ENCODE measurements at places on chromosomes 5 and 9.

- peak; percentile 39 for DNase-seq
These were observed 6.1 kb upstream of the CRB2 start for GRCh38 chr9:123349691-123350480.

GRCh38 chr9:135240222-135240621, 152.8 kb downstream of the OLFM1 start:
- no peak for DNase-seq

- no peak for DNase-seq
These were observed 2.5 kb upstream of the RECK start for GRCh38 chr9:36034234-36034633.

DNA sequence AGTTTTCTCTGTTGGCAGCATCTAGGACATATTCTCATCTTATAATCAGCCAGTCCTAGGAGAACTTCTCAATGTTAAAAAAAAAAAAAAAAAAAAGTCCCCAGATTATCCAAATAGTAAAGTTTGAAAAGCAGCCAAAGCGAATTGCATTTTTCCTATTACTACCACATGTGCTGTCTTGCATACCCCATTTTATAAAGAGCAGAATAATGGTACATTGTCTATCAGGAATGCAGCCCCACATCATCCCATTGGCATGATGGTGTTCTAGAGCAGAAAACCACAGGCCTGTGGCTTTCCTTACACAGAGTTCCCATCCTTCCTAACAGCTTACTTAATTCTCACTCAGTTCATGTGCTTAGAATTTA, 381.6 kb downstream of the TMEM38B start:
- DNase-seq = no peak

- no peak for DNase-seq
These were observed 627.9 kb upstream of the RORB start for GRCh38 chr9:73869264-73869663.

GRCh38 chr5:20369518-20369885, 381.5 kb upstream of the CDH18 start:
- DNase-seq = no peak

- DNase-seq = no peak
These were observed 32.1 kb downstream of the VCAN start for GRCh38 chr5:83503662-83504061.

Measured in activated T-helper 1 cell treated with anti-CD3 and anti-CD28 coated beads, Interleukin-2, amount 50 U/mL, for 16 hours (primary cell).